Left ventricle myocardium superior (tissue), 1 donor: ENCODE measurements at places on chromosomes 5 and 9.
A peak's percentile ranks its signal among the peaks of the same experiment; 100 is the strongest.

DNA sequence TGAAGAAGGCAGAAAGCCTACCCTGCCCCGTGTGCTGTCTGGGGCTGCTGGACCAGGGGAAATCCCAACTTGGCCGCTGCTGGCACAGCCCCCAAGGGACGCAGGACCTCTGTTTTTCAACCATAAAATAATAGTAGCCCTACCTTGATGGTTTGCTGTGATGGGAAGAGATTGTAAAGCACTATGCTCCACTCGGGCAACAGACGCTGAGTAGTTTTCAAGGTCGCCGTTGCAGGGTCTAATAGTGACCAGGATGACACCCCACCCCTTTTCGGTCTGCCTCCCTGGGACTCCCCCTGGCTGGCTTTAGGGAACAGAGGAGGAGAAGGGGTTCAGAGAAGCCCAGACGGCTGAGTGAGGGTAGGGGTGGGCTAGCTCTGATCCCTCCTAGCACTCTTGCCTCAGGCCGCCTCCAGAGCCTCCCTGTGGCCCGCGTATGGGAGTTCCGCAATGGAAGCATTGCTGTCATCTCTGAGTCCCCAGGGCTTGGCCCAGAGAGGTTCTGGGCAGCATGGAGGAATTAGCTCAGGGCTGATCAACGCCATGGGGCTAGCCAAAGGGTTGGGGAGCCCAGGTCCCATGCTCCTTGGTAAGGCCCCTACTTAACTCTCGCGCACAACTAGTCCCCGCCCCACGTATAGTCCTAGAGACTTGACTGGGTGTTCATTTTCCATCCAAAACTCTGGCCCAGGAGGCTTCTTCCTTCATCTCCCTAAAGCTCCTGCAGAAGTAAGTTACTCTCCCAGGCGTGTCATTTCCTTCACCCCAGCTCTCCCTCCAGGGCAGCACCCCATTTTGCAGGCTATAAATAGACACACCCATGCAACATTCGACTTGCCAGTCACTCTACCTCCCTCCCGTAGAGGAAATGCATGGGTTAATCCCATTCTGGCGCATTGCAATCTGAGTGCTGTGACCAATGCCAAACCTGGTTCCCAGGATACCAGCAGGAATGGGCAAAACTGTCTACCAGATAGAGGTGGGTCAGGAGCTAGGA is 1.1 kb upstream of the IRF1 start:
- no peak for DNase-seq

DNA sequence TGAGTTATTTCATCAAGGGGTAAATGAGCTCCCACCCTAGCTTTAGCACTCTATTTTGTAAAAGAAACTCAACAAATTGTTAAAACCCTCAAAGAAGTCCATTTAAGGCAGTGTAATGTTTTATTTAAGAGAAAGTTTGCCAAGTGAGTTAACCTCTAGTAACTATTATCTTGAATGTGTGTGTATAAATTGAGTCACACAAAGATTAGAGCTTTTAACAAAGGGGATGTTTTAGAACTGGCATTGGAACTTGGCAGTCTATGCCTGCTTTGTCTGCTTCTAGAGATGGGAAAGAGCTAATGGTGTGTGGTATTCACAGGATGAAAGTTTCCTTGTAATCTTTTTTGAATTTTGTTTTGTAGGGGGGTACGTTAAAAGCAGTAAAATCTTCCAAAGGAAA is 33.2 kb downstream of the KDM3B start:
- no peak for DNase-seq

DNA sequence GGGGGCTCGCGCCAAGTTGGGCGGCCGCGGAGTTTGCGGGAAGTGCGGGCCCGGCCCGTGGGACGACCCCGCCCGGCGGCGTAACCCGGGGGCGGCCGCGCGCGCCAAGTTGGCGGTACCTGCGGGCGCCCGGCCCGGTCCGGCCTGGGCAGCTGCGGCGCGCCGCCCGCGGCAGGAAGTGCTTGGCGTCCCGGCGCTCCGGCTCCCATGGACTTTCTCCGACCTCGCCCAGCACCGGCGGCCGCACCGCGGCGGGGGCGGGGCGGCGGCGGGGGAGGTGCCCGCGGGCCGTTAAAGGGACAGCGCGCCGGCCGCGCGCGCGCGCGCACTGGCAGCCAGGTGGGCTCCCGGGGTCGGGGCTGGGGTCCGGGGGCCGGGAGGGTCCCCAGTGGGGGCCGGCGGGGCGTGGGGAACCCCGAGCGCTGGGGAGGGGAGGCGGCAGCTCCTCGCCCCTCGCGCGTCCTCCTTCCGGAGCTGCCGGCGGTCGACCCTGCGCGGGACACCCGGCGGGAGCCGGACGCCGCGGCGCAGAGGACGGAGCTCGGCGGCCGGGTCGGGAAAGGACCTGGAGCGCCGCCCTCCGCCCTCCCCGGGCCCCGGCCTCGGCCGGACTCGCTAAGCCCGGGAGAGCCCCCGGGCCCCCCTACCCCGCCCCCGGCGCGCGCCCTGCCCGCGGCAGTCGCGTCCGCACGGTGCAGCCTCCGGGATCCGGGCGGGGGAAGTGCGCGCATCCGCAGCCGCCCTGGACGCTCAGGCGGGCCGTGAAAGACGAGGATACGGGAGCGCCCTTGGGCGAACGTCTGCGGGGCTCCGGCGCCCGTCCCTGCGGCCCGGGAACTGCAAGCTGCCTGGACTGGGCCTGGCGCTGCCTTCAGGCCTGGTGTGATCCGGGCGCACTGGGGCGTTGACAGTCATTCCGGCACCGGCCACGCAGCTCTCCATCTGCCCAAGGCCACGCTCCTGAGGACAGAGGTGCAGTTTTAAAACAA is at the start of gene NACC2:
TSS of gene NACC2 (minus strand) at position 220 of the 989 bp plus-strand sequence. CDS start 44,768 bp downstream, outside the sequence.
- DNase-seq, result peak; percentile 88

DNA sequence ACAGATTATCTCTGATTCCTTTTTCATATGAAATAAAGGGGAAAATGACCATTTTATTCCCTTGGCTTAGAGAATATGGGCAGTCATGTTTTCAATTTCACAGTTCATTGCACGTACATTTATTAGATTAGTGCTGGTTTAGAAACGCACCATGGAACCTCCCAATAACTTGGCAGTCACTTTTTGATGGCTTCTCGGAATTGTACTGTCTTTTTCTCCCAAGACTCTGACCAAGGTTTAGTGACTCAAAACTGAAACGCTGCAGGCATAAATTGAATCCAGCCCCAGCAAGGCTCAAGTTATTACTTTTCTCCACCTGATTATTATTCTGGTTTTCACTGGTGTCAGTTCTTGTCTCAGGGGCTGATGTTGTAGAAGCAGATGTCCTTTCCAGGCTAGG is 55.6 kb upstream of the EGFLAM start:
- DNase-seq, result no peak

- peak; percentile 17 for DNase-seq
Observed at GRCh38 chr9:134051319-134051718, 16.5 kb downstream of the BRD3 start.

- no peak for DNase-seq
Observed at GRCh38 chr5:115351356-115352195, 55.1 kb upstream of the CCDC112 start.
